ENCODE measurements at places on chromosomes 2 and 18.

DNA sequence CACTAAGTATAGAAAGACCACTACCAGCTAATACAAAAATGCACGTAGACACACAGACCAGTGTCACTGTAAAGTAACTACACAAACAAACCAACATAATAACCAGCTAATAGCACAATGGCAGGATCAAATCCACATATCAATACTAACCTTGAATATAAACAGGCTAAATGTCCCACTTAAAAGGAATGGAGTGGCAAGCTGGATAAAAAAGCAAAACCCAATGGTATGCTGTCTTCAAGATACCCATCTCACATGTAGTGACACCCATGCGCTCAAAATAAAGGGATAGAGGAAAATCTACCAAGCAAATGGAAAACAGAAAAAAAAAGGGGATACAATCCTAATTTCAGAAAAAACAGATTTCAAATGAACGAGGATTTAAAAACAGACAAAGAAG, 41.8 kb downstream of the CPS1 start:
- no peak for DNase-seq

DNA sequence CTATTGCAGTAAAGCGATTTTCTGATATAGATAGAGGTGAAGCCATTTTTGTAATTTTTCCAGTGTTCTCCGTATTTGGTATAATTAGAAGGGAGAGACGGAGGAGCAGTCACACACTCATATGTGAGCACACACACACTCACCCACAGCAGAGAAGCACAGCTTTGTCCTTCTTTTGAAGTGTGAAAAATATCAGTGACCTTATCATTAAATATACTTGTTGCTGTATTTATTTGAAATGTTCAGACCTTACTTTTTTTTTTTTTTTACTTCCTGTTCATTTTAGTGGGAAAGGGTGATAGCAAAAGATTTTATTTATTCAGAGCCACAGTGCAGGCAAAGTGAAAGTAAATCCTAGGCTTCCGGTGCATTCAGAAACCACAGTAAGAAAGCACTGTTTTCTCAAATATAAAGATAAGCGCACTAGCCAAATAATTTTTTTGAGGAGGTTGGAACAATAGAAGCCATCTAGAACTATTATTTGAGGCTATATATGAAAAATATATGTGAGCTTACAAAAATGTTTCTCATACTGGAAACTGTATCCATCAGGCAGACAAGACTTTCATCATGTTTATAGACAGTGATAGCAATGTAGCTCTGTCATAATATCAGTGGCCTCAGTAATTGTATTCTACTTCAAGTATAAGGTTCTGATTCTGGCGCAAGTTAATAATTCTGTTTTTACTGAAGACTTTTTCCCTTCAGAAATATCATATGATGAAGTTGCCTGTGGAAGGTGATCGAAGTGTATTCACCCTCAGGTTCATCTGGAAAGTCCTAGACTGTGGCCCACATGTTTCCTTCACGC, 37.2 kb downstream of the TSHZ1 start:
- no peak for DNase-seq

DNA sequence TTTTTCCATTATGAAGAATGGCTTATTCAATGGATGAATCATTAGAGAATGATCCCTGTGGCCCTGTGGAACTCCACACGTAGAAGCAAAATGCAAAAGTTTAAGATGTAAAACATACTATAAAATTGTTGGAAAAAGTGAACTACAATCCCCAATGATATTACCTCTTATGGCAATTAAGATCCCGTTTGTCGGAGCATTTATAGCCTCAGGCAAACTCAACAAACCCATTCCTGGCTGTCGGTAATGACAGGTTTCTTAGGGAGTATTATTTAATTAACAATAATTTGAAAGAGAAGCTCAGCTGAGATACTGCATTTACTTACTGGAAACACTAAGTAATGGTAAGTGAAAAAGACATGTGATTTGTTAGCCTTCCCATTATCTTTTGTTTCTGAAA, 138.3 kb downstream of the CDH20 start:
- DNase-seq, result no peak

GRCh38 chr2:217181512-217181911, 321.6 kb upstream of the TNP1 start:
- no peak for DNase-seq

- no peak for DNase-seq
These were observed 247.0 kb upstream of the SYT4 start for GRCh38 chr18:43524260-43524659.

- DNase-seq, result peak; percentile 28
These were observed 363.5 kb upstream of the TNP1 start for GRCh38 chr2:217223222-217223930.

GRCh38 chr18:32683044-32683443, 89.8 kb downstream of the KLHL14 start:
- no peak for DNase-seq

- no peak for DNase-seq
These were observed 72.9 kb downstream of the MAP3K20 start for GRCh38 chr2:173148520-173148919.

GRCh38 chr2:229868794-229869193, 53.0 kb downstream of the TRIP12 start:
- DNase-seq, result no peak

DNA sequence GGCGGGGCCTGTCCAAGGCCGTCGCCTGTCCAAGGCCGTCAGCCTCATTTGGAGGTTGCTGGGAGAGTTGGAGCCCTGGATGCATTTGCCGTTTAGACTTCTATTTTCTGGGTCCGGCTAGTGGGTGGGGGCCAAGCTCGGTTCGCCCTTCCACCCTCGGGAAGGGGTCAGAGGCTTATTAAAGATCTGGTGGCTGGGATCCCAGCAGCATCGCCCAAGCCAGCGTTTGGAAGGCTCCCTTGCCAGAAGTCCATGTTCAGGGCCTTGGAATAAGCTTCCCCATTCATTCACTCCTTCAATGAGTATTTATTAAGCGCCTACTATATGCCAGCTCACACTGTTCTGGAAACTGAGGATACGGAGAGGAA, 516 bp upstream of the DOCK10 start:
- DNase-seq, result no peak

- no peak for DNase-seq
These were observed 109.1 kb upstream of the DNAJC10 start for GRCh38 chr2:182606728-182607681.

DNA sequence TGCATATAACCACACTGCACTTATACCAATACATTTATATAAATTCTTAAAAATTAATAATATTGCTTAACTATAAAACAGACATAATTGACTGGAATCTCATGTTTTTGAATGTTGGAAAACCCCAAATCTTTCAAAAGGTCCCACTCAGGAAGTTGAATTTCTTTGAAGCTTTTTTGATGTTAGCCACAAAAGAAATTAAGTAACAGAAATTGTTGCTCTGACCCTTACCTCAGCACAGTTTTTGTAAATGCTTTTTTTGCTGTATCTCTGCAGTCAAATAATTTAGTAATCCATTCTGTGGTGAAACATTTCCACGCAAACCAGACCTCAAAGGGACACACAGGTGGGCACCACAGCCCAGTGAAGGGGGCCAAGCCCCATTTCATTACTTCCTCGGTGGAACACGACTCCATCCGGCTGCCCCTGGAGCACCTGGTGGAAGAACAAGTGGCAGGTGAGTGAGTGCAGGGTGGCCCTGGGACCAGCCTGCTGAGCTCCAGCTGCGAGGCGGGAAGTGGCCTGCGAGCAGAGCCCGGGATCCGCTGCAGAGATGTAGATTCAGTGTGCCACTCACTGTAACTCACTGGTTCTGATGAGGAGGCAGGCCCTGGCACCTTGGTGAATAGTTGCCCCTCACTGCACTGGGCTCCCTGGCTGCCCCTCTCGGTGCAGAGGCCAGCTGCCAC, 8.4 kb downstream of the SCLY start:
- no peak for DNase-seq

GRCh38 chr2:196253116-196253480, 81.7 kb upstream of the STK17B start:
- no peak for DNase-seq

GRCh38 chr18:7749510-7749981, 182.4 kb downstream of the PTPRM start:
- no peak for DNase-seq

DNA sequence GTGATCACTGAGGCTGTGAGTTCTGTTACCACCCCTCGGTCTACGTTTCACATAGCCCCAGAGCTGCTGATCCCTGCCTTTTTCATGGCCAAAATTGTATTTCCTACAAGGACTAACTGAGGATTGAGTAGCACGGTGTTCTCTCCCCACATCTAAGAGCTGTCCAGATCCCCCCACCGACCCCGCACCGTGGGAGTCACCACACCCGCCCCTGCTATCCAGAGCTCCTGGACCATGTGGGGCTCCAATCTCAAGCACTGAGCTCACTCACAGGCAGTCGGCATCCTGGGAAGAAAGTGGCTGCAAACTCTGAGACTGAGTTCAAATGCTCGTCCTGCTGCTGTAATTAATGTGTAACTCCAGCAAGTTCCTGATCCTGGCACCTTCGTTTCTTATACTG, 9.7 kb downstream of the SIX2 start:
- no peak for DNase-seq

DNA sequence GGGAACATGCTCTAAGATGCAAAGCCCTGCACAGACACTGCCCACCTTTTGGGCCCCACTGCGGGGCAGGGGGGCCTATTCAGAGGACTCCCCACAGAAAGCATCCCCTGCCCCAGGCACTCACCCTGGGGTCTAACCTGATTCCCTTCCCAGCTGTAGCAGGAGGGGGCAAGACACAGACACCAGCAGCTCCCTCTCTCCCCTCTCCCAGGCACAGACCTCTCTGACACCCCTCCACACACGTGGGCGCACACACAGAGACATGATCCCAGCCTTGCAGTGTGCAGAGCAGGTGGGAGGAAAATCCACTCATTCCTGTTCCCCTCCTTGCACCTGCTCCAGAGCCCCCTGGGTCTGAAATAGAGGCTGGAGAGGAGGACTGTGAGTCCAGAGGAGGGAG, 10.7 kb downstream of the TNS1 start:
- no peak for DNase-seq

- DNase-seq, result no peak
These were observed 118.5 kb downstream of the BAZ2B start for GRCh38 chr2:159497847-159498246.

- DNase-seq, result no peak
These were observed 42.7 kb upstream of the ID2 start for GRCh38 chr2:8639122-8639635.

- no peak for DNase-seq
These were observed 45.8 kb upstream of the TANC1 start for GRCh38 chr2:158922601-158923000.

DNA sequence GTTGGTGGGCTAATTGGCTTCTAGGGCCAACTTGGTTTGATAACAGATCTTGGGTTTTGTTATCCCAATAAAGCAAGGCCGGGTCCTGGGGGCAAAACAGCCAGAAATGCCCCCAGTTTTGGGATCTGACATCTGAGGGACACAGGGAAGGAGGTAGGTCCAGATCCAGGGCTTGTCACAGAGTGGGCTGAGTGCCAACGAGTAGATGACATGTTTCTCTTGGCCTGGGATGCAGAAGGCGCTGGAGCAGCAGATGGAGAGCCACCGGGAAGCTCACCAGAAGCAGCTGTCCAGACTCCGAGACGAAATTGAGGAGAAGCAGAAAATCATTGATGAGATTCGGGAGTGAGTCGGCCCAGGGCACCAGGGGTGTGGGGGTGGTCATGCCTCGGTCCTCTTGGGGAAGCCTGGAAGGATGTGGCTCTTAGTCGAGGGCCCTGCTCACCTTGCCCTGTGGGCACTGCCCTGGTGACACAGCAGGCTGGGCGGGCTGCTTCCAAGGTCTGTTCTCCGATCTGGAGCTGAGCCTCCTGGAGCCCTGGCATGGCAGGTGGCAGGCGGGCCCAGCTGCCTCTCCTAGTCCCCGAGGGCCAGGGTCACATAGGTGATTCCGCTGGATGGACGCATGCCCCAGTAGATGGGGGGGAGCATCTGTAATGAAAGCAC, 40.2 kb upstream of the LYPD6B start:
- DNase-seq, result no peak

All from thoracic aorta (tissue), 2 donors.